ENCODE measurements at places on chromosomes 6 and 20. TPM values are rescaled to one million over a fixed set of nuclear protein-coding genes. Genes with fewer than 3 reads are reported as not detected.

Gene SLC26A8
- total RNA-seq: 0.20 TPM

GRCh38 chr6:48101290-48101689 is 9.7 kb downstream of the PTCHD4 start:
- DNase-seq: no peak

Gene DOK5
- 11.1 TPM for total RNA-seq

DNA sequence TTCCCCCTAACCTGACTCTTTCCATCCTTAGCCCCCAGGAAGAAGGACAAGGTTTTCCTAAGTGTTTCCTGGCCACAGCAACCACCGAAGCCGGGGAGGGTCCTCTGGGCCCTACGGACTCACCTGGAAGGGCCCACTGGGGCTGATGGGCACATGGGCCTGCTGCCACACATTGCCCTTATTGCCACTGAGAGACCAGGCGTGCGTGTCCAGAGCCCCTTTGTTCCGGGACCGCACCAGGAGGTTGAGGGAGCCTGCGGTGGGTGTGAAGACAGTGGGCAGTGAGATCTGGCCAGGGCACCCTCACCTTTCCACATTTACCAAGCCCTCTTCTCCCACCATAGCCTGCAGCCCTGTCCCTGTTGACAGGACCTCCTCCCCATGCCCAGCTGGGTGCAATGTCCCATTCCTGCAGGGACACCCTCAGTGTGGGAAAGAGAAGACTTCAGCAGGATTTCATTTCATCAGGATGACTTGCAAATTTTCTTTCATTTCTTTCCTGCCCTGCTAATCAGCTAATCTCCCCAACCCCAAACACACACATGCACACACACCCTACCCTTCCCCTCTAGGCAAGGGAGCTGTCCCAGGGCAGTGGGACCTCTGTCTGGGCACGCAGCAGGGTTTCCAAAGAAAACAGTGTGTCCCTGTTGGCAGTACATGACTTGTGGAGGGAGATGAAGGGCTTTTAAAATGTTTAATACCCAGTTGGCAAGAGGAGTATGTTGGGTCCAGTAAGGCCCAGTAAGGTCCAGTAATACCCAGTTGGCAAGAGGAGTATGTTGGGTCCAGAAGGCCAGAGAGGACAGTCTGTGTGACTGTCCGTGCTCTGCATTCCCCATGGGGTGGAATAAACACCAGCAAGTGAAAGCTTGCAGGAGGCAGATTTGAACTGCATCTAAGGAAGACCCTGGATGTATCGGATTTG is 59.0 kb downstream of the MDGA1 start:
- no peak for DNase-seq

- DNase-seq: no peak
These were observed 5.2 kb downstream of the GTSF1L start for GRCh38 chr20:43721429-43722152.

Gene SMLR1
- not detected for total RNA-seq

Gene TTLL9
- total RNA-seq: 0.30 TPM

- no peak for DNase-seq
These were observed 37.0 kb downstream of the VSTM2L start for GRCh38 chr20:37939701-37940560.

GRCh38 chr20:7193681-7194080 is 426.2 kb downstream of the BMP2 start:
- DNase-seq: no peak

DNA sequence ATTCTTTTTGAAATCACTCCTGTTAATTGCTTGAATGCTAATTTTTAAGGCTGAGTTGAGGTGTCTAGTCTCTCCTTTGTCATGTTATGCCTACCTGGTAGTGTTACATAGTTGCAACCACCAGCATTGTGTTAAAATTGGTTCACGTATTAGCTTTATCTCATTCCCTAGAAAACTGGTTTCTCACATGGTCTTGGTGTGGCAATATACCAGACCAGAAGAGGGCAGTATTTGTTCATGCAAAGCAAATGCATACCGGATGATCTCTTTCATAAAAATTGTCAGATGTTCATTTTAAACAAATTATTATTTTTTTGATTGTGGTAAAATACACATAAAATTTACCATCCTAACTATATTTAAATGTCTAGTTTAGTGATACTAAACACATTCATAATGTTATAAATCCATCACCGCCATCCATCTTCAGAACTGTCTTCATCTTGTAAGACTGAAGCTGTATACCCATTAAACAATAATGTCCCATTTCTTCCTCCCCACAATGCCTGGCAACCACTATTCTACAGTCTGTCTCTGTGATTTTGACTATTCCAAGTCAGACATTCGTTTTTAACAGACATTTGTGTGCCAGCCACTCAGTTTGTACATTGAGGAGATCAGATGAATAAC is 92.8 kb downstream of the ATRN start:
- peak; percentile 34 for DNase-seq

DNA sequence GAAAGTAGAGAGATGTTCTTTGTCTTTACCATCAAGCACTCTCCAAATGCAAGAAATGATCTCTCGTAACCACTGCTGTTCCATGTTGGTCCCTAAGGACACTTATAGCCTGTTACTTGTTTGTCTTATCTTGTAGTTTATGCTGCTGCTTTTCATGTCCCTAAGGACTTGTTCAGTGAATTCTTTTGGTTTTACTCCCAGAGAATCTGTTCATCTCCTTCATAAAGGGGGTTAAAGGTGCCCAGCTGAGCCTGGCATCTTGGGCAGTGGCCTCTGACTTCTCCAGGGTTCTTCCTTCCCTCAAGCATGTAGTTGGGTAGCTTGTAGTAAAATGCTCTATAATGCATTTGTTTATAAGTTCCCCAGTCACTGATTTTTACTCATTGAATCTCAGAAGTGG is 864 bp upstream of the PKIG start:
- DNase-seq: no peak

DNA sequence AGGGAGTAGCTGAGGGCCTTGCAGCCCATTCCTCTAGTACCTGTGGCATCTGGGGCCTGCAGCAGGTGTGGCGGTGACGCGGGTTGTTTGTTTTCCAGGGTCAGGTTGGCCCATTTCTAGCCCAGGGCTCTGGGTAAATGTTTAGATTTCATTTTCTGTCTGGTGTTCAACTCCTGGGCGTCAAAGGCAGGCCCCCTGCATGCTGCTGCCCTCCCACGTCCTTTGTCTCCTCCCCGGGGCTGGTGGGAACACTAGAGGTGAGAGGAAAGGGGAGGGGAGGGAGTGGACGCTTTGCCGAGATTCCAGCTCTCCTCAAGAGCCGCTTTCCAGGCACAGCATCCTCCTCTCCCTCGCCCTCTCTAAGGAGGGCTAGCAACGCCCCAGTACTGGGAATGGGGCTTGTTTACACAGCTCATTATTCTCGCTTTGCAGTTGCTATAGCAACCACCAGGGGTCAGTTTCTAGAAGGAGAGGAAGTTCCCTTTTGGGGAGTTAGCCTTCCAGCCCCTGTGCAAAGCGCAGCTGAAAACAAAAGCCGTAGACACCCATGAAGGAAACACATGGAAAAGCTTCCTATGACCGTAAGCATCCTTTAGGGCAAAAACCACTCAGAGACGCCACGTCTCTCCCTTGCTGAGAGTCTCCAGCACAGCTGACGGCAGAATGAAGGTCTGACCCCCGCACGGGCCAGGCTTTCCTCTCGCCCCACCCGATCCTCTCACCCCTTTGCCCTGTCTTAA is 170.6 kb downstream of the LY86 start:
- peak; percentile 74 for DNase-seq

DNA sequence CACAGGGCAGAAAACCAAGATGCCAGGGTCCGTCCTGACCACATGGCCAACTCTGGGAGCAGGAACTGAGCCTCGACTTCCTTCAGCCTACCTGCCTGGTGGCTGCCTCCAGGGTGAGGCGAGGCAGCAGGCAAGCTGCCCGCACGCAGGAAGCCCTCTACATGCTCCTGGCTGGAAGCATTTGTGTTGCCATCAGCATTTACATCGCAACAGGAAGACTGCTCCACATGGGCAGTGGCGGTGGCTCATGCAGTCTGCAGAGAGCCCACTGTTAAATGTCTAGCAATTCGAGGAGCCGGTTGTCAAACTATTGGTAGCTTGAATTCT is 233.8 kb downstream of the SYNDIG1 start:
- DNase-seq: no peak

Gene RSPO4
- total RNA-seq: 1.1 TPM

Gene MYB
- 7.8 TPM for total RNA-seq

GRCh38 chr6:108120311-108120710 is 45.5 kb upstream of the NR2E1 start:
- DNase-seq: no peak

- no peak for DNase-seq
These were observed 200.5 kb upstream of the KCNQ5 start for GRCh38 chr6:72421387-72421786.

- peak; percentile 26 for DNase-seq
These were observed 597.0 kb downstream of the HTR1B start for GRCh38 chr6:76866091-76866915.

- no peak for DNase-seq
These were observed 140.9 kb upstream of the MOCS1 start for GRCh38 chr6:40075056-40075590.

Gene MPIG6B
- 0.59 TPM for total RNA-seq

Gene VEGFA
- 141 TPM for total RNA-seq

Gene RBBP8NL
- 0.59 TPM for total RNA-seq

GRCh38 chr6:115276881-115277565 is 783.7 kb downstream of the FRK start:
- DNase-seq: no peak

DNA sequence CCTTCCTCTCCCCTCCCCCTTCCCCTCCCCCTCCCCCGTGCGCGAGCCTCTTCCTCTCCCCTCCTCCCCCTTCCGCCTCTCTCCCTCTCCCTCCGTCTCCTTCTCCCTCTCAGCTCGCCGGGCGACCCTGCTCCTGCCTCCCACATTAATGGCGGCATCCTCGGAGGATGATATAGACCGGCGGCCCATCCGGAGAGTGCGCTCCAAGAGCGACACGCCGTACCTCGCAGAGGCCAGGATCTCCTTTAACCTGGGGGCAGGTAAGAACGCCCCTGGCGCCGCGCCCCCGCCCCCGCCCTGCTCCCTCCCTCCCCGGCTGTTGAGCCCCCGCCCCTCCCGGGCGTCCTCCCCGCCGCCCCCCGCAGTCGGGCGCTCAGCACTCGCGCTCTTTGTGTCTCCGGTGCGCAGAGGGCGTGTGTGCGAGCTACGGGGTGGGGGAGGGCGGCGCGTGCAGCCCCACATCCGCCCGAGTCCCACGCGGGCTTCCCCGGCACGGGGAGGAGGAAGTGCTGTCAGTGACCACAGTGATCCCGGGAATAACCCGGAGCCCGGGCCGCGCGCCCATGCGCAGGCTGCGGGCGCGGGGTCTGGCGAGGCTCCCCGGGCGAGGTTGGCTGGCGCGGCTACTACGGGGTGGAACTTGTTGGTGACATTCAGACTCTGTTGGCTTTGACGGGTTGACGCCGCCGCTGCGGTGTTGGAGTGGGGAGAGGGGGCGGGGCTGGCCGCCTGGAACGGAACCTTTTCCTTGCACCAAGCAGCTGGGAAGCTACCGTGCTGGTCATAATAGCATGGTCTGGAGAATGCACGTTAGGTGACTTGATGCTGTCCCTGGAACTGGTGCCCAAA is 33.2 kb downstream of the PHACTR1 start:
- DNase-seq: no peak

- DNase-seq: peak; percentile 31
These were observed 11.0 kb downstream of the RIPOR3 start for GRCh38 chr20:50680105-50680960.

Gene PSORS1C2
- total RNA-seq: 2.9 TPM

DNA sequence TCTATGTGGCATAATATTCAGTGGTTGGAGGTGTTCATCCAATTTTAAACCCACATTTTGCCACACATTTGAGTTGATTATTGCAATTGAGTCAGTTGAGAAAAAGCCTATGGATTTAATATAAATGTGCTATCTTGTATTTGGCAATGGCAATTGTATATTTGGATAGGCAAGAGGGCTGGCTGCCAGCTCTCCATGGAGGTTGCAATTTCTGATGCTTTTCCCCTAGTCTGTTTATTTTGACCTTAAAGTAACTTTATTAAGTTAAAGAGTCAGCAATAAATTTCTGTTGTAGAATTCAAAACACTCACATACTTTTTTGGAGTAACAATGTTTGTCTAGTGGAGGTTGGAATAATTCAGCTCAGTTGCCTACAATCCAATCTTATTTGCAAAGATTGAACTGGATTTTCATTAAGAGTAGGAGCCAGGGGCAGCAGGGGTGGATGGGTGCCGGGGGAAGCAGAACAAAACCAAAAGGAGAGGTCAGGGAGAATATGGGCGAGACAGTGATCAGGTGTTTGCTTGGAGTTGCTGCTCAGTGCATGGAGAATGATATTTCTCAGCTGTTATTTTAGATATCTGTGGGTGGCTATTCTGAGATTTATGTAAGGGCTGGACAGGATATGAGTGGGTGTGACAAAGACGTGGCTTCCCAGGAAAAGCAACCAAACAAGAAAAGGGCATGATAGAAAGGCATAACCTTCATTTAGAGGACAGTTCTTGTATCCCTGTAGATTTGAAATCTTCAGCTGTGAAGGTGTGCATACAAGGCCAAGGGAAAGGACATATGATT is 163.0 kb downstream of the HDGFL1 start:
- no peak for DNase-seq

Gene CD40
- 4.1 TPM for total RNA-seq

GRCh38 chr6:151512481-151512880 is 18.7 kb downstream of the CCDC170 start:
- no peak for DNase-seq

DNA sequence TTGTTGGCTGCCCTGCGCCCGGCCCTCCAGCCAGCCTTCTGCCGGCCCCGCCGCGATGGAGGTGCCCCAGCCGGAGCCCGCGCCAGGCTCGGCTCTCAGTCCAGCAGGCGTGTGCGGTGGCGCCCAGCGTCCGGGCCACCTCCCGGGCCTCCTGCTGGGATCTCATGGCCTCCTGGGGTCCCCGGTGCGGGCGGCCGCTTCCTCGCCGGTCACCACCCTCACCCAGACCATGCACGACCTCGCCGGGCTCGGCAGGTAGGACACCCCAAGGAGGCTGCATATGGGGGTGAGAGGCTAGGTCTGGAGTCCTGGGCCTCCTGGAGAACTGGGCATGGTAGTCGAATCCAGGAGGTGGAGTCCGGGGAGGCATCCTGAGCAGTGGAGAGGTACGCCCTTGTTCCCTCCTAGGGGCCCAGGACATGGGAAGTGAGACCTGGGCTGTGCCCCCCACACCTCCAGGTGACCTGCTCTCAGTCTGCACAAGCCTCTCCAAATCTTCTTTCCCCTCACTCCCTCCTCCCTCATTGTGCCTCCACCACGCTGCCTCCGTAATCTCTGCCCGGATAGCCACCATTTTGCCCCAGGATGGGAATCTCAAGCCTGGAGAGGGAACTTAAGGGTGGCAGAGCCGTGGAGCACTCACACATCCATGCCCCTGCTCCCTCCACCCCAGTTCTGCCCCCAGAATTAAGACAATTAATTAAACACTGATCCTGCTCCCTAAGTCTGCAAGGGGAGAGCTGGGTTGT is 541 bp downstream of the CDC25B start:
- no peak for DNase-seq

Measured in skin of body (tissue), 3 donors.